IMR-90 (cell line): ENCODE measurements at places on chromosomes 4 and X. TPM values are rescaled to one million over a fixed set of nuclear protein-coding genes. Genes with fewer than 3 reads are reported as not detected.

The P2RY10 gene
- total RNA-seq: not detected in 2 replicates

DNA sequence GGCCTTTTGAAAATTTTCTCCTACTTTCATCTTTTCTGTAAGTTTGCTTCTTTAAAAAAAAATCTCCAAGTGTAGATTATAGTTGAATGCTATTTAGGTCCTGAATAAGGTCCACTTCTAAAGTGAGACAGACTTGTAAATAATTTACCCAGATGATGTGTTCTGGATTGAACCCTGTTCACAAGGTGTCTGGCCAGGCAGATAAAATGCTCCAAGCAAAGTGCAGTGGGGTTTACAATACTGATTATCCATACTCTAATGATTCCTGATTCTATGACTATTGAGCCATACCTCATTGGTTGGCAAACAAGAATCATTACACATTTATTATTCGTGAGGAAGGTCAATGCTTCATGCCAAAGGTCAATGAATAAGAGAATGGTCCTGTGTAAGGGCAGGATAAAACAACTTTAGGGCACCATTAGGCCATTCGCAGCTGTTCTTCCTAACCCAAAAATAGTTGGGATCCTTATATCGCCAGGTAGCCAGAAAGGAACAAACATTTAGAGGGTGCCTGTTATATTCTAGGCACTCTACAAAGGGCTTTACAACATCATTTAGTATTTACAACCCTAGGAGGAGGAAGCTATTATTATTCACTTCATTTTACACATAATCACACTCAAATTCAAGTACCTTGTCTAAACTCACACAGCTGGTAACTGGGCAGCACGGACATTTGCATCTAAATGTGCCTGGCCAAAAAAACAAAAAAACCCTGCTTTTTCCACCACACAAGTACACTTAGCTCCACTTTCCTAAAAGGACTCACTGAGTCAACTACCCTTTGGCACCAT lies 18.6 kb upstream of the SAT1 start:
- H3K36me3 ChIP-seq: no peaks in the 10 kb centered on the region
- no peak for DNase-seq
- H3K4me3 ChIP-seq: no peak overlapping the region
- H3K27ac ChIP-seq: no peak overlapping the region
- H3K4me1 ChIP-seq: no peaks in the 10 kb centered on the region

DNA sequence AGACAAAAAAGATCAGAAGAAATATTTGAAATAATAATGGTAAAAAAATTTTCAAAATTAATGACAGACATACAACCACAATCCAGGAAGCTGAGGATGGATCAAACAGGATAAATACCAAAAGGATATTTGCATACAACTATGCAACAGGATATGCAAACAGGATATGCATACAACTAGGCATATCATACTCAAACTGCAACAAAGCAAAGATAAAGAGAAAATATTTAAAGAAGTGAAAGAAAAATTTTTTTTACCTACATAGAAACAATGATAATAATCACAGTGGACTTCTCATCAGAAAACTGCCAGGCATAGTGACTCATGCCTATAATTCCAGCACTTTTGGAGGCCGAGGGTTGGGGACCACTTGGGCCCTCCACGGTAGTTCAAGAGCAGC lies 11.3 kb upstream of the DHX15 start:
- H3K27ac ChIP-seq: no peak overlapping the region
- H3K4me3 ChIP-seq: no peak overlapping the region
- peaks cover 3% of the 10 kb centered on the region; the same call in 1 of the 2 replicates for H3K27me3 ChIP-seq
- DNase-seq: no peak
- no peaks in the 10 kb centered on the region for H3K4me1 ChIP-seq

- no peak overlapping the region for H3K27ac ChIP-seq
- DNase-seq: no peak
These were observed 174.6 kb downstream of the ANKRD50 start for GRCh38 chr4:124537971-124538370.

DNA sequence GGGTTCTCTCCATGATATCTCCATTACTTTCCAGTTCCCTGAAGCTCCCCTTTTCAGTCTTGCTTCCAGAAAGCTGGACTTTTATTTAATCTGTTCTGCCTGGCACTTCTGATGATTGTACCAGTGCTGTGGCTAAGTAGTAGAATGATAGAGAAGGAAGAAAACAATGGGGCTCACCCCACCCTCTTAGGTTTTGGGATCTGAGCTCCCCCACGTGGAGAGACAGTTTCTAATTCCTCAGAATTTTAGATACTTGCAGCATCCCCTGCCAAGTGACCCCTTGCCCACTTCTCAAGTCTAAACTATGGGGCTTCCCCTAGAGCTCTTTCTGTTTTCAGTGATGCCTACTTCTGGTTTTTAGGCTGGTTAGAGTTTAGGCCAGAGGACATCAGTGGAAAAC lies 73.9 kb downstream of the GC start:
- no peaks in the 10 kb centered on the region; the same call in 1 of the 2 replicates for H3K27me3 ChIP-seq
- no peak for DNase-seq
- no peak overlapping the region for H3K4me3 ChIP-seq
- H3K27ac ChIP-seq: no peak overlapping the region
- no peaks in the 10 kb centered on the region for H3K4me1 ChIP-seq

GRCh38 chr4:56880572-56880971 lies 27.1 kb upstream of the REST start:
- H3K27me3 ChIP-seq: no peaks in the 10 kb centered on the region
- no peak for DNase-seq
- no peaks in the 10 kb centered on the region for H3K36me3 ChIP-seq
- no peaks in the 10 kb centered on the region for H3K4me1 ChIP-seq

The MYOZ2 gene
- total RNA-seq: under 0.01 and 0.18 TPM in 2 replicates

The RNF150 gene
- 10.6 and 18.1 TPM in 2 replicates for total RNA-seq

GRCh38 chrX:13717700-13718472 lies 16.5 kb downstream of the TRAPPC2 start:
- no peak overlapping the region for H3K4me3 ChIP-seq
- DNase-seq: peak; percentile 53
- H3K27ac ChIP-seq: peak overlapping the region; percentile 78
- H3K36me3 ChIP-seq: peaks cover 21% of the 10 kb centered on the region

The IRS4 gene
- total RNA-seq: not detected in 2 replicates

- no peaks in the 10 kb centered on the region for H3K27me3 ChIP-seq
- no peaks in the 10 kb centered on the region for H3K36me3 ChIP-seq
- no peak overlapping the region for H3K27ac ChIP-seq
- H3K4me3 ChIP-seq: no peak overlapping the region
- H3K4me1 ChIP-seq: no peaks in the 10 kb centered on the region
- DNase-seq: no peak
These were observed 15.2 kb upstream of the ARHGAP24 start for GRCh38 chr4:85459736-85460135.

- H3K36me3 ChIP-seq: no peaks in the 10 kb centered on the region
- no peak for DNase-seq
These were observed 359.1 kb downstream of the ZNF674 start for GRCh38 chrX:46185923-46186810.

DNA sequence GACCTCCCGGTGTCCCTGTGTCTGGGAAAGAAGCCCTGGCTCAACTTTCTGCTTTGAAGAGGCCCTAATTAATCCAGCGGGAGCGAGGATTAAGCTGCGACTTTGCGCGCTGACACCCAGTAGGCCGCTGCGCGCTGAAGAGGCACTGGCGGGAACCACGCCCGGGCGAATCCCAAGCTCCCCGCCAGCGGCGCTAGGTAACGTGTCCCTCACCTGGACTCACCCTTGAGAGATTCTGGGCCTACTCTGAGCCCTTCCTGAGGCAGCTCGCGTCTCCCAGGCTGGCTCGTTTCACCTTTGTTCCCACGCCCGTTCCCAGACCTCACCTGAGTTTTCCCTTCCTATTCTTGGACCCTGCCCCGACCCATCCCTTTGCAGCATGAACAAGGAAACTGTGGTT lies 616 bp upstream of the KLHL34 start:
- no peaks in the 10 kb centered on the region for H3K36me3 ChIP-seq
- H3K27me3 ChIP-seq: no peaks in the 10 kb centered on the region
- no peaks in the 10 kb centered on the region for H3K4me1 ChIP-seq
- H3K27ac ChIP-seq: no peak overlapping the region
- no peak overlapping the region for H3K4me3 ChIP-seq
- no peak for DNase-seq

DNA sequence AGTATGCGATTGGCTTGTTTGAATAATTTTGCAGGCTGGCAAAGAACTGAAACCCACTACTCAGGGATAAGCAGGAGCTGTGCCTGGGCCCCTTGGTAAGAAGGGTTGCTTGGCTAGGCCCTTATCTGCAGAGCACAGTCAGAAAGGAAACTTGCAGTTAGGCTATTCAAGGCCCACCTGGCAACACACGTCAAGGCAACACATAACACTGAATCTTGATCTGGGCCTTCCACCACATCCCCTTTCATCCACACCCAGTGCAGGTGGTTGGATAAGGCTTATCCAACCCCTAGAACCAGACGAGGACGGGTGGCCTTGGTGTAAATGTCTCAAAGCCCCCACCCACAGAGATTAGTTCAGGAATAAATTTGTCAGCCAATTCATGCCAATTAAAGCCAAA lies 72.8 kb upstream of the NEIL3 start:
- H3K27ac ChIP-seq: no peak overlapping the region
- no peak overlapping the region for H3K4me3 ChIP-seq
- H3K36me3 ChIP-seq: no peaks in the 10 kb centered on the region
- H3K4me1 ChIP-seq: peaks cover 5% of the 10 kb centered on the region

GRCh38 chr4:34148322-34148908 lies 2095.9 kb downstream of the ARAP2 start:
- no peaks in the 10 kb centered on the region for H3K4me1 ChIP-seq
- no peaks in the 10 kb centered on the region for H3K36me3 ChIP-seq
- no peak overlapping the region for H3K27ac ChIP-seq
- no peak for DNase-seq
- no peaks in the 10 kb centered on the region for H3K27me3 ChIP-seq

- H3K27ac ChIP-seq: no peak overlapping the region
- H3K4me3 ChIP-seq: no peak overlapping the region
- no peak for DNase-seq
- no peaks in the 10 kb centered on the region for H3K36me3 ChIP-seq
These were observed 3.2 kb downstream of the SLC9A7 start for GRCh38 chrX:46755671-46756070.

GRCh38 chr4:47061435-47061834 lies 30.1 kb downstream of the GABRB1 start:
- H3K27ac ChIP-seq: no peak overlapping the region
- DNase-seq: peak; percentile 81
- H3K4me1 ChIP-seq: peaks cover 6% of the 10 kb centered on the region; the same call in 1 of the 2 replicates
- no peaks in the 10 kb centered on the region for H3K27me3 ChIP-seq

DNA sequence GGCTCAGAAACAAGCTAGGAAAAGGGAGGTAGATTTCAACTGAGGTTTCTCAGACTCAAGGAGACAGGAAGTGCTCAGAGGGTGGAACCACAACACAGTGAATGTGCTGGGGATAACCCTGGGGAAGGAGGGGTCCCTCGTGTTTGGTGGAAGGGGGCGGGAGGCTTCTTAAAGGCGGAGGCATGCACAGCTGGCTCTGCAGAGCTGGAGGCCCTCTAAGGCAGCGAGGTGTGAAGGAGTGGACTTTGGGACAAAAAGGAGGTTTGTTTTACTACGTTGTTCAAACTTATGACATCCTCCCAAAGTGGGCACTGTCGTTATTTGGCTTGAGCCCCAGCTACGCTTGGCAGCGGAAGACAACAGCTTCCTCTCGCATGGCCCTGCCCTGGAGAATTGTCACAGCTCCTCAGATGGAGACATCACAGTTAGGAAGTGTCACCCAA lies 21.7 kb upstream of the MTM1 start:
- peaks cover 3% of the 10 kb centered on the region; the same call in 1 of the 2 replicates for H3K27me3 ChIP-seq
- H3K27ac ChIP-seq: no peak overlapping the region
- H3K4me1 ChIP-seq: no peaks in the 10 kb centered on the region
- H3K4me3 ChIP-seq: no peak overlapping the region
- DNase-seq: no peak
- H3K36me3 ChIP-seq: no peaks in the 10 kb centered on the region

The KLHL5 gene
- 97.7 and 134 TPM in 2 replicates for total RNA-seq

GRCh38 chr4:48360285-48361011 lies 19.1 kb downstream of the SLAIN2 start:
- H3K27ac ChIP-seq: peak overlapping the region; percentile 49
- no peaks in the 10 kb centered on the region for H3K27me3 ChIP-seq
- H3K4me3 ChIP-seq: no peak overlapping the region
- DNase-seq: peak; percentile 86
- H3K4me1 ChIP-seq: peaks cover 5% of the 10 kb centered on the region

The NAA11 gene
- not detected in 2 replicates for total RNA-seq

GRCh38 chr4:76597423-76597979 lies 162.5 kb downstream of the SHROOM3 start:
- no peaks in the 10 kb centered on the region for H3K36me3 ChIP-seq
- no peak overlapping the region for H3K4me3 ChIP-seq
- no peaks in the 10 kb centered on the region for H3K27me3 ChIP-seq
- peaks cover 1% of the 10 kb centered on the region; the same call in 1 of the 2 replicates for H3K4me1 ChIP-seq

DNA sequence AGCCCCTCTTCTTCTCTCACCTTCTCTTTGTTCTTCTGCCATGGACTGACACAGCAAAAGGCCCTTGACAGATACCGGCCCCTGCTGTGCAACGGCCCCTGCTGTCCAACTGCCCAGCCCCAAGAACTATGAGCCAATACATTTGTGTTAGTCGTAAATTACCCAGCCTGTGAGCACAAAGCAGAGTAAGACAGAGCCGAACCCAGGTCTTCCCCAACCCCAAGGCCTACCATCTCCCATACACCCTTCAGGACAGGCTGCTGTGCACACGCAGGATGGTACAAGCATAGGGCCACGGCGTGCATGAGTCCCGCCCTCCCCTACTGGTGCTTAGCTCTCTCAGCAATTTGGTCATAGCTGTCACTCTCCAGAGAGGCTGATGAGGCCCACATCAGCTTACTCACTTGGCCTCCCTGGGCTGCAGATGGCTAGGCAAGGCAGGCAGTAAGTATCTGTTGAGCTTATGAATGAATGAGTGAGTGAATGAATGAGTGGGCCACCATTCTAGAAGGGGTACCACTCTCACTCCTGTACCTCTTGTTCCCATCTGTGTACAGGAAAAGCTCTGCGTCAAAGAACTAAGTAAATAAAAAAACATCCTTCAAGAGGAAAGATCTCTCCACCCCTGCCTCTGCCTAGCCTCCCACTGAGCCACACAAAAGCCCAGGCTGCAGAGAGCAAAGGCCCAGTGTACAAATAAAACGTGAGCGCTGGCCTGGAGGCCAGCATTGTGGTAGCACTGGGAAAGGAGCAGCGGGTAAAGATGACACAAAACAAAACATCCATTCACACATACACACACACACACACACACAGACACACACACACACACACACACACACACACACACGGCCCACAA lies 13.9 kb downstream of the WDR1 start:
- H3K27ac ChIP-seq: peak overlapping the region; percentile 27; the same call in 1 of the 2 replicates
- H3K4me1 ChIP-seq: peaks cover 57% of the 10 kb centered on the region
- peaks cover 72% of the 10 kb centered on the region for H3K36me3 ChIP-seq

The CENPVL1 gene
- not detected in 2 replicates for total RNA-seq

DNA sequence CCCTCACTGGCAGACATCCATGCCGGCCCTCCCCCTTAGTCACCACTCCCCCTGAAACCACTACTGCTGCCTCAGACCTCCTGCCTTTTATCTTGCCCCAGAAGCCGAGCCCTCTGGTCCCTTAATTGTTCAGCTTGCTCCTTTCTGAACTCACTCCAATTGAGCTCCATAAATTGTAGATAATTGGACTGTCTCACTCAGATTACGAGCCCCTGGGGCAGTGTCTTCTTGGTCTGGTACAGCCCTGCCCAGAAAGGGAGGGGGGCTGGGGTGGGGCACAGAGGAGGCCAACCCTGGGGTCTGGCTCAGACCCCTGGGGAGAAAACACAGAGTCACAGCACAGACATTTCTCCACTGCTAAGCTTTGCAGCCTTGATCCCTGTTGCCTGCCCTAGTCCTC lies 39.4 kb downstream of the NALF2 start:
- no peaks in the 10 kb centered on the region for H3K4me1 ChIP-seq
- H3K27ac ChIP-seq: no peak overlapping the region
- no peaks in the 10 kb centered on the region for H3K36me3 ChIP-seq
- DNase-seq: no peak
- H3K27me3 ChIP-seq: peaks cover 5% of the 10 kb centered on the region
- no peak overlapping the region for H3K4me3 ChIP-seq
